ENCODE measurements at places on chromosomes 2 and 18.

DNA sequence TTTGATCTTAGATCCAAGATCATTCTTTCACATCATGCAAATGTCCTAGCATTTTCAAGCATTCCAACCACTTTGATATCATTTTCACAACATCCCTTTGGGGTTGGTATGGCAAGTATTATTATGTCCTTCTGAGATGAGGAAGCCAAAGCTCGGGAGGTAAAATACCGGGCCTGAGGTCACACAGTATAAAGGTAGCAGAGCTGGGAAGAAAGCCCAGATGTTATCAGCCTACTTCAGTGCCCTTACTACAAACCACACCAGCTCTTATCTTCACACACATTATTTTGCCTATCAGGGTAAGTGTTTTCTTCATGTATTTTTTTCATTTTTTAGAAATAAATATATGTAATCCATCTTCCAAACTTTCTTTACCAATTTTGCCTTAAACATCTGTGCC, 4.2 kb upstream of the B4GALT6 start:
- DNase-seq = no peak

DNA sequence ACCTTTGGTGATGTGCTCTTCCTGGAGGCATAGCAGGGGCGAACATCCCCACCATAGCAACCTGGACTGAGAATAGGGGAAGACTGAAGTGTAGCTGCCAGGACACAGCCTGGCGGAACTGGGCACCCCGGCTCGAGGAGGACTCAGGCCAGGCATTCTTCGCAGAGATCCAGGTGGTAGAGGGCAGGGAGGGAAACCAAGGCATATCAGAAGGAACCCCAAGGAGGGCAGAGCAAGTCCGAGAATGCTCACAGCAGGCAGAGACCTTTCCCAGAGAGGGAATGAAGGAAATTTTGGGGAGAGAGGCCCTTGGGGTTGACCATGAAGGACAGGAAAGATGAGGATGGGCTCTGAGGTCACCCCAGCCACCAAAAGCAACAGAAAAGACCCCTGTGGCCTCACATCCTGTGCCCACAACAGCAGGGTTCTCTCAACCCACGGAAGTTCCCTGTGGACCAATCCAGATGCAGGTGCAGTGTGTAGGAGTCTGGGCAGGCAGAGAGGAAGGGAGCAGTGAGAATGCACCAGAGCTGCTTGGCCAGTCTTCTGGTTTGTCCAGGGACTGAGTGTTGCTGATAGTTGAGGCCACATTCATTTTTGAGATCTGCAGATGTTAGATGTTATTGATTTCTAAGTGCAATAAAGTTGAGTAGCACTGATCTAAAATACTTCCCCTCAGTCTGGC, 136.9 kb downstream of the PXDN start:
- DNase-seq = no peak

DNA sequence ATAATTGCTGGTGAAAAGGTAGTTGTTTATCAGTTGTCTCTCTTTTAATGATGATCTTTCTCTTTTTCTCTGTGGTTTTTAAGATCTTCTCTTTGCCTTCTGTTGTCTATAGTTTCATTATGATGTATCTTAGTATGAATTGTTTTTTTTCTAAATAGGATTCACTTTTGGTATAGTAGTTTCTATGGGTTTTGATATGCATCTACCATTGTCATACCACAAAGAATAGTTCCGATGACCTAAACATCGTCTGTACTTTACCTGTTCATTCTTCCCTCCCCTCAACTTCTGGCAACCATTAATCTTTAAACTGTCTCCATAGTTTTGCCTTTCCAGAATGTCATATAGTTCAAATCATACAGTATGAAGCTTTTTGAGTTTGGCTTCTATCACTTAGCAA, 19.6 kb downstream of the RDH14 start:
- DNase-seq = no peak

DNA sequence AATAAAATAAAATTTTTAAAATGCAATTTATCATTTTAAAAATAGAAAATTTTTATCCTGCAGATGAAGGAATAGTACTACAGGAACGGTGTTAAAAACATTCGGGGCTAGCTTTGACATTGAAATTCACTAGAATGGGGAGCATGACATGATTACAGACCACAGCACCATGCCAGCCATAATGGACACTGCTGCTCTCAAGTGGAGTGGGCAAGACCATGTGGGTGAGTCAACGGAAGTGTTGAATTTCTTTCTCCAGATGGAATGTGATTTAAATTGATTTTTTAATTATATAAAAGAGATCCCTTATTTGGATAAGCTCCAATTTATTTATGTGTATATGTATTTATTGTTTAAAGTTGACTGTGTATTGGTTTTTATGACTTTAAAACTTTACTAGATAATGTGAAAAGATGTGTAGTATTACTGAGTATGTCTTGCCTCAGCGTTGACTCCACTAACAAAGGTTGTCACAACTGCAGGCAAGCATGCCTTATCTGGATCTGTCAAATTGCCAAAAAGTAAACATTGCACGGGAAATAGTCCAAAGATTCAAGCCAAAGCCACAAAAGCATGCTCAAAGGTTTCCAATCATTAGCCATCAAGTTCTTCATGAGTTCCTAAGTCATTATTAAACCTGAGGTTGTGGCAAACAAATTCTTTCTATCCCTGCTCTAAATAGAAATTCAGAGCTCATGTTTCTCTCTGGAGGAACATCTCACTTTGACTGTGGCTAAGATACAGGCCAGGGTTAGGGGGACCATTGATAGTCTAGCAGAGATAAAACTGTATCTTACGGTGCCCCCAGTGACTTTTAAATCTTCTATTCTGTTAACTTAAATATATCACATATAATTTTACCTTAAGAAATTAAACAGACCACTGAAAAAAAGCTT, 536.9 kb downstream of the TMX3 start:
- no peak for DNase-seq

DNA sequence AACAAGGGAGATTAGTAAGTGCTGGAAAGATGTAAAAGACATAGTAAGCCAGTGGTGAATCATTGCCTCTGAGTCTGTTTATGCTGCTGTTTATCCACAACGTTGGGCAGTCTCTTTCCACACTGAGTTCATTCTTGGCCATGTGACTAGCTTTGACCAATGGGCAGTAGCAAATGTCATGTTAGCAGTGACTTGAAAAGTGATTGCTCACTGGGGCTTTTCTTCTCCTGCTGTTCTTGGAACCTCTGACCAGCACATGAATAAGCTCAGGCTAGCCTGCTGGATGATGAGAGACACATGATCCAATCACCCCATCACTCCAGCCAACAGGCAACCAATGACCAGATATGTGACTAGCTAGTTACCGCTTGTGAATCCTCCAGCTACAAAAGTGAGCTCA, 360.4 kb downstream of the SLC4A3 start:
- no peak for DNase-seq

DNA sequence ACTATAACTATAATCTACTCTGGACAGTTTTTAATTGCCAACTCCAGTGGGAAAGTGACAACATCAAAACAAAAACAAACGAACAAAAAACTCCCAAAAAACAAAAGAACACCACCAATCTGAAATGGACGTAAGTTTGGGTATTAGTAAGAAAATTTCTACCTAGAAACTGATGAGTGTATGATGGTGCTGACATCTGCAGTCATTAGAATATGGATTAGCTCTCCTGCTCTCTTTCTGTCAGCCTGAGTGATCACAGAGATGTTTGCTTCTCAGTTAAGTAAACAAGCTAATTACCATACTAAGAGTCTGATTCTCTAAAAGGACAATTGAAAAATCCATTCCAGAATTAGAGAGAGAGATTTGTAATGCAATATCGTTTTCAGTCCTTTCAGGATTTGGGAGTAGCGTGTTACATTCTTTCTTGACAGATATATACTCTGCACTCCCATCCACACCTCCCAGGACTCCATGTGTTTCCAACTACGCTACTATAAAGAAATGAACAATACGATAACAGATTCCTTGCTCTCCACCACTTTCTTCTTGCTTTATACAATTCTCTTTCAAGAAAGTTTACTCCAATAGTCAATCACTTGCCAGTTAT, 1347.4 kb upstream of the PIK3C3 start:
- DNase-seq = no peak

DNA sequence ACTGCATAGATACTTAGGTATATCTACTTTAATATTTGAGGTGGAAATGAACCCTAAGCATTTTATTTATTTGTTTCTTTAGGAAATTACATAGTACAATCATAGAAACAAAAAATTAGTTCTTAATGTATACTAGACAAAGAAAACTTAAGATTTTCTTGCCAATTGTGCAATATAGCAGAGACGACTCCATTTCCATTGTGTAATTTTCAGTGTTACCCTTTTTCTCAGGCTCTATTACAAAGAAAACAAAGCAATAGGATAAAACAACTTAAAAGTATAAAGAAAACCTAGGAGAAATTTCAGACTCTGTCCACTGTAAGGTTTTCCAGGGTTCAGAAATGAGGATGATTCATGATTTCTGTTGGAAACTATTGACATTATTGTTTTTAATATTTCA, 89.0 kb upstream of the SERTAD2 start:
- DNase-seq = no peak

GRCh38 chr2:179824961-179825360, 36.5 kb downstream of the ZNF385B start:
- DNase-seq = no peak

DNA sequence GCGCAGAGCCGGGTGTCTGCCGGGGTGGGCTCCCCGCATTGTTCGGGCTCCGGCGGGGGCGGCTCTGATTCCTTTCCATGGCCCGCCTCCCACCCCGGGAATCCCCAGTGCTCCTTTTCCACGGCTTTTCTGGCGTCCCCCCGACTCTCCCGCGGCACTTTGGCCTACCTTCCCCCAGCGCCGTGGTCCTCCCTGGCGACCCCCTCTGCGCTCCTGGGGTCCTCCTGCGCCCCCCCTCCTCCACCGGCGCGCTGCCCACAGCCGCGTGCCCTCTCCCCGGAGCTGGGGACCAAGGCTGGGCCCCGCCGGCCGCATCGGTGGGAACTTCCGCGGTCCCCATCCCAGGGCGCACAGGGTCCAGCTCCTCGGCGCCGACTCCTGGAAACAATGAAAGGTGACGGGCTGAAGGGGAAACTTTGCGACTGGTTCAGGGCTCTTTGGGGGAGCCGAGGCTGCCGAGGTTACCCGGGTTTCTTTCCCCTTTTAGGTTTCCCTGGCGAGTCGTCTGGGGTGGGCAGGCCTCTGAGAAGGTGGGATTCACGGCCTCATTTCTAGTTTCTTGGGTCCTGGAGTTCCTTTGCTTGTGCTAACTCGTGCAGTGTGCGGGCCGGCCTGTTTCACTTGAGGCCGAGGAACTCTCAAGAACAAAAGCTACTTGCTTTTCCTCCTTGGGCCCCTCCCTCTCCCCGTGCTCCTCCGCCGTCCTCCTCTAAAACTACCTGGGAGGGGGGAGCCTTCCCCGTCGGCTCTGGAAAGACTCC, 2.2 kb downstream of the TGIF1 start:
- peak; percentile 29 for DNase-seq

DNA sequence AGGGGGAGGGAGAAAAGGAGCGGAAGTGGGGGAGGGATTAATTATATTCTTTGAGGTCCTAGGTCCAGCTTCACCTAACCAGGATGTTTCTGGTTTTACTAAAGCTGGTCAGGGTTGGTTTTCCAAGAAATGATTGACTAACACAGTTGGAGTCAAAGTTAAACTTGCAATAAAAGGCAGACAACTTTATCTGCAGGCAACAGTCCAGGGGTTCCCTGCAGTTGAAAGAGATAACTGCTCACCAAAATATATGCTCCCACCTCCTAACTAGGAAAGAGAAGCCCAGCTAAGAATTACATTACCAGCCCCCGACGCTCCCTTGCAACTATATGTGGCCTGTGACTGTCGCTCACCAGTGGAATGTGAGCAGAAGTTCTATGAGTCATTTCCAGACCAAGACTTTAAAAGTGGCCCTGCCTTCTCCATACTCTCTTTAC, 140.0 kb upstream of the PKDCC start:
- DNase-seq = no peak

DNA sequence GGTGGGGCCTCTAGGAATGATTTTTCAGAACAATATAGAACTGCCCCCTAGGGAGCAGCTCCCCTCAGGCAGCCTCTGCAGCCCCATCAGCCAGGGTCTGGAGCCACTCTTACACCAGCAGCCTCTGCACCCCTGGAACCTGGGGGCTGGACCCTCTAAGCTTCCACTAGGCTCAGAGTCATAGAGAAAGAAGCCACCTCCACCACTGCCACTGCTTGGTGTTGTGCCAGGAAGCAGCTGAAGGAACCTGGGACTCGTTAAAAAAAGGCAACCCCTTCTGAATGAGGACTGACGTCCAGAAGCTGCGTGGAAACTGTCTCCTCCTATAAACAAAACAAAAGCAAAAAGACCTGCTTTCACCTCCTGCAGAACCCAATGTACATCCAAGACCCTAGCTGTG, 98.1 kb upstream of the HS6ST1 start:
- DNase-seq = no peak

GRCh38 chr2:9627310-9627709, 3.5 kb downstream of the YWHAQ start:
- peak; percentile 53 for DNase-seq

DNA sequence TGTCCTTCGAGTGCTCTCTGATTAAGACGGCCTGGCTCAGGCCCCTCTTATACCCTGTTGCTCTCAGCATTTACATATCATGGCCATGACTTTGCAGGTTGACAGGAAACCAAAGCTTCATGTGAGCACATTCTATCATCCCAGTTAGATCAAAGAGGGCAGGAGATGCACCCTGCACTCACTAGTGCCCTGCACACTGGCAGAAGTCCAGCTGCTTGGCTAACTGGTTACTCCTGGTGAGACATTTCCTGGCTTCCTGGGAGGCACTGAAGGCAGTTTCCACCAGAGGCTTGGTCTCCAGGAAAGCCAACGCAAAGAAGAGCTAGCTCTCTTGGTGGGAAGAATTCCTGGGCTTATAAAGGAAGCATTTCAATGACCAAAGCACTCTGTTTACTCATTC, 66.3 kb downstream of the LIPG start:
- DNase-seq = no peak
